Spinal cord (tissue), 10 donors: ENCODE measurements at places on chromosomes 11 and 22. TPM values are rescaled to one million over a fixed set of nuclear protein-coding genes. Genes with fewer than 3 reads are reported as not detected.

POU2AF3 gene
- polyA plus RNA-seq, result 2.7 TPM

OR51E1 gene
- 0.29 TPM for polyA plus RNA-seq

CASP5 gene
- not detected for polyA plus RNA-seq

TRIM51 gene
- polyA plus RNA-seq, result not detected

LDHAL6A gene
- 1.6 TPM for polyA plus RNA-seq
